Hypothalamus (tissue), 51 donors: ENCODE measurements at places on chromosomes 4 and X.

DNA sequence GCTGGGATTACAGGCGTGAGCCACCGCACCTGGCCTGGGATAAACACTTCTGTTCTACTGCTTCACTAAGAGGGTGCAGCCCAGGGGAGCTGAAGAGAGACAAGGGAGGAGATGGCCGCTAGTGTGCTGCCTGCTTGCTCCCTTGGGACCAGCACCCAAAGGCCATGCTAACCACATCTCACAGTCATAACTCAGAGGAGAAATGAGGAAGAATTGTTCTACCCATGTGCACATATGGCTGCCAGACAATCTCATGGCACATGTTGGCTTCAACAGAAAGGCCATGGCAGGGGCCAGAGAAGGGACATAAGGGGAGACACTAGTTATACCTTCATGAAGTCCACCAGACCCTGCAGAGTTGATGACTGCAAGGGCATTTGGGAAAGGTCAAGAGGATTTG lies 22.4 kb downstream of the CLDN22 start:
- no peak for DNase-seq

DNA sequence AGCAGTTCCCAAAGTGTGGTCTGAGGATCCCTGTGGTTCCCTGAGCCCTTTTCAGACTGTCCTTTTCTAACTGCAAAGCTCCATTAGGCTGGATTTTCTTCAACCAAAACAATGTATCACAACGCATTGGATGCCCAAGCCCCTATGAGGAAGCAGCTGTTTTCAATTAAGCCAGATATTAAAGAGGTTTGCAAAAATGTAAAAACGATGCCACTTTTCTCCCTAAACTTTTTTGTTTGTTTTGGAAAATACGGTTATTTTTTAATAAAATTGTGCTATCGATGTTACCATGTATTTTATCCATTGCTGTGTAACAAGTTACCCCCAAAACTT lies 170.4 kb upstream of the BCOR start:
- no peak for DNase-seq

GRCh38 chr4:48979914-48980579 lies 6.0 kb upstream of the CWH43 start:
- no peak for DNase-seq

GRCh38 chr4:8921465-8921864 lies 49.8 kb upstream of the HMX1 start:
- DNase-seq = no peak

DNA sequence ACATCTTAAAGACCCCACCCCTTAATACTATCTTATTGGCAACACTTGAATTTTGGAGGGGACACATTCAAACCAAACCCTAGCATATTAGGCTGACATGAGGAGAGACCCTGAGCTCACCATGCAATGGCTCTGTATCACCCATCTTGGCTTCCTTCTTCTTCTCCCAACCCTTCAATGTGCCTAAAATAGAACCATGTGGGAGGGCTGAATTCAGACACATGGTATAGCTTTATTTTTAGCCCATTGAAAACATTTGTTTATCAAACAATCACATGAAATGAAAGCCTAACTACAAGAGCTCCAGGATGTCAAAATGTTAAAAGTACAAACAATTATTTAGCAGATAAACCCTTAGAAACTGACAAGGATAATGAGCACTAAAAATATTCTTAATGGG lies 81.6 kb downstream of the RASL11B start:
- DNase-seq = no peak

DNA sequence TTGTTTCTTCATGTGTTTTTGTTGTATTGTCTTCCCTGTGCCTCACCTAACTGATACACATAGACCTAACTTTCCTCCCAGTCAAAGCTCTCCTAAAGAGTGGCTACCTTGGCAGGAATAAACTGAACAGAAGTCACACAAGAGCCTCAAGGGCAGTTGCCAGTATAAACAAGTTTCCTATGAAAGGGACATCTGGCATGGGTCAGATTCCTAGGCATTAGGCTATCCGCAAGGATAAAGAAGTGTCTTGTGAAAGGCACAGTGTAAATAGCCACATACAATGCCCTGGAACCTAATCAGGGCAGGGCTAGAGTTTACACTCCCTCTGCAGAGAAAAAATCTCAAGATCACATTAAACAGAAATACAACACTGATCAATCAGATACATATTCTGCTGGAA lies 220.8 kb downstream of the SPANXN3 start:
- DNase-seq = no peak

DNA sequence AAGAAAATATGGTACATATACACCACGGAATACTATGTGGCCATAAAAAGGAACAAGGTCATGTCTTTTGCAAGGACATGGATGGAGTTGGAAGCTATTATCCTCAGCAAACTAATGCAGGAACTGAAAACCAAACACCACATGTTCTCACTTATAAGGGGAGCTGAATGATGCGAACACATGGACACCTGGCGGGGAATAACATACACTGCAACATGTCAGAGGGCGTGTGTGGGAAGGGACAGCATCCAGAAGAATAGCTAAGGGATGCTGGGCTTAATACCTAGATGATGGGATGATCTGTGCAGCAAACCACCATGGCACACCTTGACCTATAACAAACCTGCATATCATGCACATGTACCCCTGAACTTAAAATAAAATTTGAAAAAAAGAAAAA lies 19.5 kb upstream of the CNKSR2 start:
- DNase-seq = no peak

DNA sequence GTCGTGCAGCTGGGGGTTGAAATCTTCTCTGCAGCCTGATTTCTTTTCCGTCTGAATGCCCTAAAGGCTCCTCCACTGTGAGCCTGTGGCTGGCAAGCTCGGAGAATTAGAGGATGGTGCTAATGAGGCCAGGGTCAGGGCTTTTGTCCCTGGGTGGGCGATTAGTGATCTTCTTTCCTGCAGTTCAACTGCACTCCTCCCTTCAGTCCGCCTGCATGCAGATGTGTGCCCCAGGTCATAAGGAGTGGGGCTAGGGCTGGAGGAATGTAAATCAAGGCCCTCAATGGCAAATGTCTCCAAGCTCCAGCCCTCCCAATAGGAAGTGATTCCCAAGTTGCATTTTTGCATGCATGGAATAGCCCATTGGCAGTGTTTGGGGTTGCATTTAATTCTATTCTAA lies 405.0 kb downstream of the AFF2 start:
- DNase-seq = no peak

GRCh38 chr4:117773064-117773936 lies 261.0 kb upstream of the NDST3 start:
- no peak for DNase-seq

DNA sequence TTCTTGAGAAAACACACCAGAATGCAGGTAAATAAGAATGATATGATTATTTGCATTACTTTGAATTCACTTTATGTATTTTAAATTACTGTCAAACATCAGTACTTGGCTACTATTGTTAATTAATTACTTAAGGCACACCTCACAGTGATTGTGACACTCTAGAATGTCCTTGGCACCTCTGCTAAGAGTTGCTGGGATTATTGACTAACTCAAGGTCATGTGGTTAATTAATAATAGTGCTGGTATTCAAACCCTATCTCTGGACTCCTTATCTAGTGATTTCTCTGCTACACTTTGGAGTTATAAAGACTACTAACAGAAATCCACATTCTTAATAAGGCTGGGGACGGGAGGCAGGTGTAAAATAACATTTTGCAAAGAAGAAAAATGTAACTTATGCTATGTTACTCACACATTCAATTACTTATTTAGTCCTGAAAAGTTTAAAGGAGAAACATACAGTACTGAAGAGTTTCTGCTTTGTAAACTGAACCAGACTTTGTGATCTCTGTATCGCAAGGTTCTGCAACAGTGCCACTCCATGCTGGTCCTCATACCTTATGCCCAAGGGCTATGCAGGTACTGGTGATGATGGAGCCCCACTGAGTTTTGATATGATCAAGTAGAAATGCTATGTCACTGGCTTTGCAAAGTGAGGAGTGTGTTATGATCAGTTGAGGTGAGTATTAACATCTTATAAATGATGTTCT lies 242.7 kb downstream of the MID1IP1 start:
- DNase-seq = no peak

DNA sequence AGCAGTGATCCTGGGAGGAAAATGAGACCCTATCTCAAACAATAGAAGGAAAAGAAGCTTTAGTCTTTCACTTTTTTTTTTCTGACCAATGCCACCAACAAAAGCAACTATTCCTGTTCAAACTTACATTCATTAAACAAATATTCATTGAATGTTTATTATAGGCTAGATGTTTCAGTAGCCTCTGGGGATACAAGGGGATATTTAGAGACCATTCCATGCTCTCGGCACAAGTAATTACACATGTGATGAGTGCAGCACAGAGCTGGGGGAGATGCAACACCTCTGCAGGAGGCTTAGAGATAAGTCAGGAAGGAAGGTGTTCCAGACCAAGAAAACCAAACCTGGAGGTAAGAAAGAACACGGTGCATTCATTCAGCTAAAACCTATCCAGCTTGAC lies 68.3 kb downstream of the PALLD start:
- no peak for DNase-seq

DNA sequence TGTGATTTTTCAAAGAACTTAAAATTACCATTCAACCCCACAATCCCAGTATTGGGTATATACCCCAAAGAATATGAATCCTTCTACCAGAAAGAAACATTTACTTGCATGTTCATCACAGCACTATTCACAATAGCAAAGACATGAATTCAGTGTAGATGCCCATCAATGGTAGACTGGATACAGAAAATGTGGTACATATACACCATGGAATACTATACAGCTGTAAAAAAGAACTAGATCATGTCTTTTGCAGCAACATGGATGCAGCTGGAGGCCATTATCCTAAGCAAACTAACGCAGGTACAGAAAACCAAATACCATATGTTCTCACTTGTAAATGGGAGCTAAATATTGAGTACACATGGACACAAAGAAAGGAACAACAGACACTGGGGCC lies 34.1 kb upstream of the TMPRSS11F start:
- DNase-seq = no peak

DNA sequence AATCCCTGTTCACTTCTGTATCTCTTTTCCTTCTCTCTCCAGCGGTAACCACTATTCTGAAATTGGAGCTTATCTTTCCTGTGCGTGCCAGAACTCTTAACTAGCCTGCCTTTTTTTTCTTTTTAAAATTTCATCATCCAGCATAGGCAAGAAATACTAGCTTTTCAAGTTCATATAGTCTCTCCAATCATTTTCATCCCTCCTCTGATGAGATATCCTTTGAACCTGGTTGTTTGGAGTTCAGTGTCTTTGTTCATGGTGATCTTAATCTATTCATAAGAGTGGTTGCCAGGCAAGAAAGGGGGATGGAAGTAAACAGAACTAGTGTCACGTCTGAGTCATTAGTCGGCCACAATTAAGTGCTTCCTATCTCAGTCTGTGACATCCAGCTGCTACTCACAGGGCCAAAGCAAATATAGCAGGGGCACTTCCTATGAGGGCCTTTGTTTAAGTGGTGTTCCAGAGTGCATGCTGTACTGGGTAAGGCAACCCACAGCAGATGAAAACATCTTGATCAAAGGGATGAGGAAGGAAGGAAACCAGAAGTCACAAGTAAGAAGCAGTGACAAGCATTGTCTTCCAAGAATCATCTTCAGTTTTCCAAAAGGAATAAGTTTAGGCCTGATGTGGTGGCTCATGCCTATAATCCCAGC lies 56.4 kb upstream of the XIAP start:
- DNase-seq = no peak

GRCh38 chr4:184653650-184654049 lies 4.1 kb downstream of the PRIMPOL start:
- DNase-seq = no peak

DNA sequence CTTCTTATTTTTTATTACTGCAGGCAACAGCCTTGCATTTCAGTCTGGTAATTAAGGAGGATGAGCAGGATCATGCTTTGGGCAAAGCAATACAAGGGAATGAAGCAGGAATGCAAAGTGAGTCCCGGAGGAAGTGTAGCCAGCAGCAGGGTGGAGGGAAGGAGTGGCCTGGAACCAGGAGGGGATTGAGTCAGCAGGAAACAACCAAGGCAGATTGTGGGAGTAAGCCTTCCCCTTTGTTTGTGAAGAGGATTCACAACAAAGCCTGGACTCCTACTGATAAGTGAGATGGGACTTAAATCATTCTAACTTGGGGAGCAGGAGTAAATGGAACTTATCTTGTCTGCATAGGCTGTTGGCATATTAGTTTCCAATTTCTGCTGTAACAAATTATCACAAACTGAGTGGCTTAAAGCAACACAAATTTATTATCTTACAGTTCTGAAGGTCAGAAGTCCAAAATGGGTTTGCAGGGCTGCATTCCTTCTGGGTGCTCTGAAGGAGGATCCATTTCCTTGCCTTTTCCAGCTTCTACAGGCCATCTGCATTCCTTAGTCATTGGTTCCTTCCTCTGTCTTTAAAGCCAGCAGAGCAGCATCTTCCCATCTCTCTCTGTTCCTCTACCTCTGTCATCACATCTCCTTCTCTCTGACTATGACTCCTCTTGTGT lies 93.2 kb upstream of the AP1S2 start:
- DNase-seq = no peak

- DNase-seq = no peak
These were observed 52.7 kb upstream of the FAT4 start for GRCh38 chr4:125262079-125262478.

DNA sequence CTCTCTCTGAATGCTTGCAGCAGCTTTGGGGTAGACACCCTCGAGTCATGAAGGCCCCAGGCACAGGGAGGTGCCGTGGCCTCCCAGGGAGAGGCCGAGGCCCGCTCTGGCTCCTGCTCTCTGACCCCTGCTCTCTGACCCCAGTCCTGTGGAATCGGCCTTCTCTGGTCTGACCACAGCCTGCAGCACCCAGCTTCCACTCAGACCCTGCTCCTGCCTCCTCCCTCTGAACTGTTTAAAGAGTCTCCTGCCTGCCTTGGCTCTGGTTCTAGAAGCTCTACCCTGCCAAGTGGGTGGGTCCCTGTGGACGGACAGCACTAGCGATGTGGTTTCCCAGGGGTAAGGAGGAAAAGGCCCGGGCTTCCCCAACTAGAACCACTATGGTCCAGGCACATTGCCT lies 78.2 kb upstream of the TMEM150C start:
- DNase-seq = no peak

DNA sequence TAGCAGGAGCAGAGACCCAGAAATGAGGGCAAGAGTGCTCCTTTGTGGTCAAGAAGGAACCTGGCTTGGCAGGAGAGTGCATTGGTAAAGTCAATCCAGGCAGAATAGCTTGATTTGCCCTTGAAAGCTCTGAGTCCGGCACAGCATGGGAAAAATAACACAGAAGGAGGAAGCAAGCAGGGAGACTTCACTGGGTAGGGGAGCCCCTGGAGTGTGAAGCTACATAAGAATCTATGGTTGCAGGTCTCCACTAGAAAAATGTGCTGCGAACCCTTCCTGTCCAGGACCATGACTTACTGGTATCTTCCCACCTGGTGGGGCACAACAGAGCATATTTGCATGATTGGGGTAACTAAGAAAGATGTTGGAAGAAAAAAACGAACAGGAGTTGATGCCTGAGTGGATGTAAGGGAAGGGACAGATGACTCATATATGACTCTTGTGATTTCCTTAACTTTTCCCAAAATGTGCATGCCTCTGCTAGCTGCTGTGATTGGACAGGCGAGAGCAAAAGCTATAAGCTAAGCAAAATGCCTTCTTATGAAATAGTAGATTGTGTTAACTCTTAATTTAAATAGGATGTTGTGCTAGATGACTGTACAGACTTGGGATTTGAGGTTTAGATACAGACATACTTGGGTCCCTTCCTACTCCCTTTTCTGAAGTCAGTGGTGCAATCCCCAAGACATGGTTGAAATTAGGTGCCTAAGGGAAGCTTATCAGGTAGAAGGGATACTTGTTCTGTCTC lies 3.3 kb downstream of the IL13RA1 start:
- no peak for DNase-seq
